T-helper 22 cell (primary cell): ENCODE measurements at places on chromosomes 7 and 10.

GRCh38 chr7:35037526-35038341 is 449 bp upstream of the DPY19L1 start:
- DNase-seq: peak; percentile 80

DNA sequence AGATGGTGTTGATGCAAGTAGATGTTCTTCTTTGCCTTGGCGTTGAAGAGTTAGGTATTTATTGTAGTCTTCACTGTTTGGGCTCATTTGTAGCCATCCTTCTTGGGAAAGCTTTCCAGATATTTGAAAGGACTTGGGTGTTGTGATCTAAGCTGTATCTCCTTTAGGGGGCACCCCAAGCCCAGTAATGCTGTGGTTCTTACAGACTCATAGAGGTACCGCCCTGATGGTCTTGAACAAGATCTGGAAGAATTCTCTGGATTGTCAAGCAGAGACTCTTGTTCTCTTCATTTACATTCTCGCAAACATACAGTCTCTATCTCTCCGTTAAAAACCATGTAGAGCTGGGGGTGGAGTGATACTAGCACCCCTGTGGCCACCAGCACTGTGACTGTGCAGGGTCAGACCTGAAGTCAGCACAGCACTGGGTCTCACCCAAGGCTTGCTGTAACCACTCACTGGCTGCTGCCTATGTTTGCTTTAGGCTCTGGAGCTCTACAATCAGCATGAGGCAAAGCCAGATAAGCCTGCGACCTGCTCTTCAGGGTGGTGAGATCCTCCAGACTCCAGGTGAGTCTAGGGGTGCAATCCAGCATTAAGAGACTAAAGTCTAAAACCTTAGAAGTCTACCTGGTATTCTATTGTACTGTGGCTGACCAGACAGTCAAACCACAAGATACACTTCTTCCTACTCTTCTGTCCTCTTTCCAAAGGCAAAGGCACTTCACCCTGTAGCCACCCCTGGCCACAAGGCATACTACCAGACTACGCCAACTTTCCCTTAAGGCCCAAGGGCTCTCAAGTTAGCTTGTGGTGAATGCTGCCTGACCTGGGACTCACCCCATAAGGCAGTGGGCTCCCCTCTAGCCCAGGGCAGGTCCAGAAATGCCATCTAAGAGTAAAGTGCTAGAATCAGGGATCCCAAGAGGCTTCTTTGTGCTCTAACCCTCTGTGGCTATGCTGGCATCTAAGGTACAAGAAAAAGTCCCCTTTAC is 209.7 kb upstream of the TMEM196 start:
- DNase-seq: no peak

DNA sequence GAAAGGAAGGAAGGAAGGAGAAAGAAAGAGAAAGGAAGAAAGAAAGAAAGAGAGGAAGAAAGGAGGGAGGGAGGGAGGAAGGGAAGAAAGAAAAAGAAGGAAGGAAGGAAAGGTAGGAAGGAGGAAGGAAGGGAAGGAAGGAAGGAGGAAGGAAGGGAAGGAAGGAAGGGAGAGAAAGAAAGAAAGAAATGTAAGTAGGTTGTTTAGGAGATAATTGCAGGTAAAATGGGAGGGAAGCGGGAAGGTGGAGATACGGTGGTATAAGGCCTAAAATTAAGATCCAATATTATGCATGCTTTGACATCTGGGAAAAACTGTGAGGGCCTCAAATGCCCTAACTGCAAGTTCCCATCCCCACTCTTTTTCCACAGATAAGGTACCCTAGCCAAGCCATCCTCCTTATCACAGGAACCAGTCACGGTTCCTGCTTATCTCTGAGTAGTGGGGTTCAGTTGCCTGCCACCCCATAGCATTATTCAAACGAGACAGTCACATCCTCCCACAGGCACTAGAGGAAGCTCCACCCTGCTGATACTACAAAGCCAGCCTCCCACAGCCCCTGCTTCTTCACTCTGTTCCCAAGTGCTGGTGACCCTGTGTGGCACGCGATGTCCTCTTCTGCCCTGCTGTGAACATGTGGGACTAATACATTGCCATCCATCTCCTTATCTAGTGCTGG is 28.7 kb downstream of the ST8SIA6 start:
- DNase-seq: peak; percentile 28

DNA sequence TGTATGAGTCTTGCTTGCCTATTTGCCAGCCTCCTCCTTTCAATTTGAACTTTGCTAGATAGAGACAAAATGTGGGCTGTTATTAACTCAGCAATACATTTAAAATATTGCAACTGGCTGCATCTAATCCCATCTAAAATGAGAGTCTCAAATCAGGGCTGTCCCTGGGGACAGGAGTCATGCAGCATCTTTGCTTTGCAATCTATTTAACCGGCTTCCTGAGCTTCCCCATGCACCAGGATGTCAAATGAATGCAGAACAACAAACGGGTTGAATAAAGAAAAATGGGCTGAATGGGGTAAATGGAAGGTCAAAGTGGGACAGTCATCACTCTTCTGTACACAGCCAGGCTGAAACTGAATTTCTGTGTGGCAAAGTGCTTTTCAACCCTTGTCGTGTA is 89.2 kb downstream of the AOAH start:
- DNase-seq: no peak

GRCh38 chr7:36152756-36153570 is at the start of gene EEPD1:
Gene EEPD1 (plus strand): TSS chr7:36153254. CDS start chr7:36154325, 1,071 bp downstream.
- peak; percentile 99 for DNase-seq

DNA sequence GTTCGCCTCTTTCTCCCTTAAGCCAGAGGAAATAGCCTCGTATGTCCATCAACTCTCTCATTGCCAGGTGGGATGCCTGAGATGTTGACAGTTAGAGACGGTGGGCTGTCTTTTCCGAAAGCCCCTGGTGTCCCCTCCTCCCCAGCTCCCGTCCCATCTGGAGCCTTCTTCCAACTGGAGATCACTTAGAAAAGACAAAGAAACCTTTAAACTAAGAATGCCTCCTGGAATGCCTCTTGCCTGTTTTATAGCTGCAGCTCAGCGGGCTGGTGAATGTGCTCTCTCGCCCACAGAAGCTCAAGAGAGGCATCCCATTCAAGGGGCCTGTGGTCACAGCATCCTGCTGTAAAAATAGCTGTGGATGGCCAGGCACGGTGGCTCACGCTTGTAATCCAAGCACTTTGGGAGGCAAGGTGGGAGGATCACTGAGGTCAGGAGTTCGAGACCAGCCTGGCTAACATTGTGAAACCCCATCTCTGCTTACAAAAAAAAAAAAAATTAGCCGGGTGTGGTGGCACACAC is 5.2 kb upstream of the MYL10 start:
- no peak for DNase-seq

- DNase-seq: no peak
Measured at GRCh38 chr7:132045002-132045401, 488.6 kb upstream of the PODXL start.
